Fibroblast of the aortic adventitia (primary cell): ENCODE measurements at places on chromosomes 13 and 19.

DNA sequence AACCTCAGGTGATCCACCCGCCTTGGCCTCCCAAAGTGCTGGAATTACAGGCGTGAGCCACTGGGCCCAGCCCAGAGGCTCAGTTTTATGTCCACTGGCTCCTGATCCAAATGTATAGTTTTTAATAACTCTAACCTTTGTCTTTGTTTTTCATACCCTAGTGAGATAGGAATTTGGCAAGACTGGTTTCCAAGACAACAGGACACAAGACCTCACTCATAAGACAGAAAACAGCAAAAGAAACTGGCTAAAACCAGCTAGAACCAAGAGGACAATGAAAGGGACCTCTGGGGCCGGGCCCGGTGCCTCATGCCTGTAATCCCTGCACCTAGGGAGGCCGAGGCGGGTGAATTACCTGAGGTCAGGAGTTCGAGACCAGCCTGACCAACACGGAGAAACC is 27.6 kb downstream of the CPT1C start:
- DNase-seq = peak; percentile 34

DNA sequence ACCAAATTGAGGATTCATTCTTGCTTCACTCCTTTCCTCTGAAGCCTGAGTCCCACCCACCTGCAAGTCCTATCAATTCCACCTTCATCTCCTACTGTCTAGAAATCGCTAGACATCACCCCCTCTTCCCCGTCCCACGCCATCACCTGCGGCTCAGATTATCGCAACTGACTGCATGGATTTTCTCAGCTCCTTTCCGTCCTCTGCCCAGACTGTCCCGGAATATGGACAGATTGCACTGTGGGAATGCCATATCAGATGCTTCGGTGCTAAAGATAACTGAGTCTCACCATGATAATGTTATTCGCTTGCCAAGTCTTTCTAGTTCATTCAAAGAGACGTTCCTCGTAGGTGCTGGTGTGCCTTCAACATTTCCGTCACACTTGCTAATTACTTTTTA is 66.4 kb upstream of the USP29 start:
- no peak for DNase-seq

DNA sequence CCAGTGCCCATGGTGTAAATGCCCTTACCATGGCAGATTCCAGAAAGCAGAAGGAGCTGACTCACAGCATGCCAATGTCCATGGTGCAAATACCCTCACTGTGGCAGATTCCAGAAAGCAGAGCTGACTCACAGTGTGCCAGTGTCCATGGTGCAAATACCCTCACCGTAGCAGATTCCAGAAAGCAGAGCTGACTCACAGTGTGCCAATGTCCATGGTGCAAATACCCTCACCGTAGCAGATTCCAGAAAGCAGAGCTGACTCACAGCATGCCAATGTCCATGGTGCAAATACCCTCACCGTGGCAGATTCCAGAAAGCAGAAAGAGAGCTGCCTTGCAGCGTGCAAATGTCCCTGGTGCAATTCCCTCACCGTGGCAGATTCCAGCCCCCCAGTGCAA is 163.8 kb upstream of the SOX1 start:
- DNase-seq = no peak

DNA sequence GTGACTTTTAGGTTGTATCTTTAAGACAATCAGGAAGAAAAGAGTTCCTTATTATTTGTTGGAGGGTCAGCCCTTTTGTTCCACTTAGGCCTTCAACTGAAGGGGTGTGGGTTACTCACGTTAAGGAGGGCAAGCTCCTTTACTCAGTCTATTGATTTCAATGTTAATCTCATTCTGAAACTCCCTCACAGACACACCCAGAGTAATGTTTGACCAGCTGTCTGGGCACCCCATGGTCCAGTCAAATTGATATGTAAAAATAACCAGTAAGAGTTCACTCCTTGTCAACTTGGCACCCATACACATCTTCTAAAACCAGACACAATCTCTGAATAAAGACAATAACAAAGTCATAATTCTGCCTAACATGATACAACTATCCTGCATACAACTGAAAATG is 292.9 kb downstream of the KLF5 start:
- no peak for DNase-seq

DNA sequence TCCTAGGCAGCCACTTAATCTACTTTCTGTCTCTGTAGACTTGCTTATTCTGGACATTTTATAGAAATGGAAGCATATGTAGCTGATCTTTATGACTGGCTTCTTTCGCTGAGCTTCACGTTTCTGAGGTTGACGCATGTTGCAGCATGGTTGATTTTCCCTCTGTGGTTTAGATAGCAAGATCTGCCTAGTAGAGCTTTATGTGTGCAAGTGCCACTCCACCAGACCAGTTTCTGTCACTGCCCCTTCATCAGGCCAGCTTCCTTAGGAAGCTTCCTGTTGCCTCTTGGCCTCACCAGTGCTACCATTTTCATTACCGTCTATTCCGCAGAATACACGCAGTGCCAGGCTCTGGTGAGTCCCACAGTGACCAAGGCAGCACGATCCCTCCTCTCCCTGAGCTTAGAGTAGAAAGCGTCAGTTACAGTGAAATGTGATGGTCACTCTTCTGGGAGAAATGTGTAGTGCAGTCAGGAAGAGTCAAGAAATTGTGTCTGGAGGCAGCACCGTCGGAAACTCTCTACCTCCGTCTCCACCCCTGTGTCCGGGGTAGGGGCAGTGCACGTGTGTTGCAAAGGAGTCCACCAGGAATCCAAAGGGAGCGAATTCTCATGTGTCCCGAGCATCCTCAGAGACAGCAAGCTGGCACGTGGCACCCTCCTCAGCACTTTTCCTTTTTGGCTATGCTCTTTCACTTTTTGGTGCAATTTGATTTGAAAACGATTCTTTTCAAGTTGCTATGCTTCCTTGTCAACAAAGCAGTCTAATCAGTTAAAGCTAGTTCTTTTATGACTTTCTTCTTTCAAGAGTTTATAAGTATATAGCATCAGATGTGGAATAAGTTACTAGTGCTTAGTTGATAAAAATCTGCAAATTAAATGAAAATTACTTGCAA is 45.4 kb upstream of the GPR183 start:
- DNase-seq = no peak

GRCh38 chr19:4738734-4739133 is 15.1 kb upstream of the DPP9 start:
- no peak for DNase-seq

DNA sequence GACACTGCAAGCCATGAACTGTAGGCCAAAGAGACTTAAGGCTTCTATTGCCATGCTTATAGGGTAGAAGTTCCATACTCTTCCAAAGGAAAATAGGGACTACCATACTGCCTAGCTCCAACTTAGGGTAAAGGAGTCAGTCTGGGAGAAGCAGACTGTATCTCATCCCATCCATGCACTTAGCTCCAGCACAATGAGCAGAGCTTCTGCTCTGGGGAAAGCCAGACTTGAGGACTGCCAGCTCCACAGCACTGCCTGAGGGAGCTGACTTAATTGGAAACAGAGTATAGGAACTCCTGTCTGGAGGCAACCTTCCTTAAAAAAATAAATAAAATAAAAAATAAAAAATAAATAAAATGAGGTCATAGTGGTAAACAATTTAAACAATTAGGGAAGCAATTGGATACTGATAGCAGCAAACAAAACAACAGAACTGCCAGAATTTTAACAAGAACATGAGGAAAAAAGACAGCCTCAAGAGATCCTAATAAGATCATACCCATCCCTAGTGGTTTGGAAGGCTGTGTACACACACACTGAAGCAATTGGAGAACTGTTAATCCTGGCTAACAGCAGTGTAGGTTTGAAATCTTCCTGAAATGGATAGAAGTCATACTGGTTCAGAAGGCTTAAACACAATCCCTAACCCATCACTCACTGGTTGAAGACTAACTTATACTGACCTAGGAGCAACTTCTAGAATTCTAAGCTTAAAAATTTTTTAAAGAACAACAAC is 550.1 kb downstream of the TBC1D4 start:
- peak; percentile 4 for DNase-seq

DNA sequence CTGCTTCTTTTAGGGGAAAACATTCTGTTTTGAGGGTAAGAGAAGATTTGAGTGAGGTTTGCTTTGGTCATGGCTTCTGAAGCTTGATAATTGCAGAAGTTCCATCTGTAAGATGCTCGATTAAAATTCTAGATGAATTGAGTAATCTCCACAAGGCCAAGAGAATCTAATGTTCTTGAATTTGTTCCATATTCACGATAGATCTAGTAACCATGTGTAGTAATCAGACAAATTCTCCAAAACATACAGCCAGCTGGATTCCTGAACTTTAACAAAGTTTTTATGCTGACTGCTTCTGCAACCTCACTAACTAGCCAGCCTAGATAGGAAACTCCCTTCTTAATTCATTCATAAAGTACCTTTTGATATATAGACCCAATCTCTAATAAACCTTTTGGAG is 92.7 kb downstream of the COL4A2 start:
- DNase-seq = peak; percentile 72

DNA sequence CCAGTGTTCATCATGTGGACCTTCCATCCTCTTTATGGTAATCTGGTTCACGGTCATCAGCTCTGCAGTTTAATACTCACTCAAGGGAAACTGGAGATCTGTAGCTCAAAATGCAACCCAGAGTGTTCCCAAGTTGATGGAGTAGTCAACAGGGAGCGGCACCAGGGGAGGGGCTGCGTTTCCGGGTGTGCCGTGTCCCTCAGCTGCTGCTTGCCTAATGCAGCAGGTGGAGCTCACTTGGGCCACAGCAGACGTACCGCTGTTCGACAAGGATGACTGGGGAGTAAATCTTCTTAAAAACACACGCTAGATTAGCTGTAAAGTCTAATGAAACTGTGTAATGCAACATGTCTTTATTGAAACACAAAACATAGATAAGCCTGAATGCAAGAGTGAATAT is 81.1 kb downstream of the TNFSF13B start:
- no peak for DNase-seq

GRCh38 chr13:33931397-33932311 is 113.7 kb downstream of the RFC3 start:
- peak; percentile 76 for DNase-seq

DNA sequence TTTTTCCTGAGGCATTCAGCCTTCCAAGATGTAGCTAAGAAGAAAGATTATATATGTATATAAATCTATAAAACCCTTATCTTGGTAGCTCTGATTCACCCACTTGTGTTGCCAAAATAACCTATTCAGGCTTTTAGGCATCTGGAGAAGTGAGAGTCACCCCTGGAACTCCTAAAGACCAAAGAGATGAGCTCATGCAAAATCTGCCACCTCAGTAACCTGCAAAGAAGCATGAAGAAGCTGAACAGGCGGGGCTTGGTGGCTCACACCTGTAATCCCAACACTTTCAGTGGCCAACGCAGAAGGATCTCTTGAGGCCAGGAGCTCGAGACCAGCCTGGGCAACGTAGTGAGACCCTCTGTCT is 393.7 kb downstream of the FOXO1 start:
- peak; percentile 84 for DNase-seq

- peak; percentile 92 for DNase-seq
Observed at GRCh38 chr19:44051650-44052402, at the start of gene ZNF223. Gene ZNF223, plus strand, starts transcription at chr19:44052036. Its CDS starts 3,141 bp downstream, at chr19:44055177.

- no peak for DNase-seq
Observed at GRCh38 chr19:55699221-55699620, 24.2 kb downstream of the EPN1 start.

DNA sequence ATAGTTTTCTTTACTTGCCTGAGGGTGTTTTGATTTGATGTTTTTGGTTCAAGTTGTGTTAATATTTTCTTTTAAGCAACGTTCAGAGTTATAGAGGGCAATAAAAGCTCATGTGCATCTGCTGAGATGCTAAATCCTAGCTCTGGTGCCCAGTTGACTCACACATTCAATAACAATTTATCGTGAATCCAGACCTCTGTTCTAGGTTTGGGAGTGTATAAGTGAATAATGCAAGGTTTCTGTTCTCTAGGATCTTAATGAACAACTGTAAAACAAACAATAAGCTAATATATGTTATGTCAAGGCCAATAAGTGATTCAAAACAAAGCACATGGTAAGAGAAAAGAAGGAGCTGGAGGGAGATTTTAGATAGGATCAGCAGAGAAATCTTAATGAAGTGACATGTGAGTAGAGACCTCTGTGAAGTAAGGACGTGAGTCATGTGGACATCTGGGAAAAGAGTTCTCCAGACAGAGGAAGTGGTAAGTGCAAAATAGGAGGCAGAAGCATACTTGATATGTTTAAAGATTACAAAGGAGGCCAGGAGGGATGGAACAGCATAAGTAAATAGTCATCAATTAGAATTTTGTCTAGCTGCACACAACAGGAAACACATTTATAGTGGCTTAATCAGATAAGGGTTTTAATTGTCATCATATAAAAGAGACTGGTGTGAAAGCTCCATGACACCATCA is 278.5 kb upstream of the HTR2A start:
- DNase-seq = peak; percentile 76

- peak; percentile 67 for DNase-seq
Observed at GRCh38 chr13:20518660-20519100, 7.0 kb downstream of the CRYL1 start.
